Caco-2 (cell line): ENCODE measurements at places on chromosomes 6 and 20.

DNA sequence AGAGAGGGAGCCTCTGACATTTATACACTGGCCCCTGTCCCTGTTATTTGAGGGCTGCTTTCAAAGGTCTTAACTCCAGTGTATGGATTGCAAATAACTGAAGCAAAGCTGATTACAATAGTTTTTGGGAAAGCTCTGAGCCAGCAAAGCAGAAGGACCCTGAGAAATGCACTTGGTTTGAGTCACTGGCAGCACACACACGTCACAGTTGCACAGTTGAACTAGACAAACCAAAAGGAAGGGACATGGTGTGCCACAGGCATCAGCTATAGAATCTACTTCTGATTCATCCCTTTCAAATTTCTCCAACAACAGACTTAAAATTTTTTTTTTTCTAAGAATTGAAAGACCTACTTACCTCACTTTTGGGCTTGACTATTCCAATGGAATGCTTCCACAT lies 56.4 kb downstream of the SNRNP48 start:
- no peak for DNase-seq

- DNase-seq, result no peak
Measured at GRCh38 chr20:33788351-33789049, 22.6 kb upstream of the CHMP4B start.

- no peak for DNase-seq
Measured at GRCh38 chr6:71977884-71978283, 91.5 kb downstream of the RIMS1 start.

GRCh38 chr6:113450061-113450465 lies 407.1 kb upstream of the MARCKS start:
- DNase-seq, result no peak

- DNase-seq, result no peak
Measured at GRCh38 chr20:62611819-62612218, 30.5 kb upstream of the SLCO4A1 start.

DNA sequence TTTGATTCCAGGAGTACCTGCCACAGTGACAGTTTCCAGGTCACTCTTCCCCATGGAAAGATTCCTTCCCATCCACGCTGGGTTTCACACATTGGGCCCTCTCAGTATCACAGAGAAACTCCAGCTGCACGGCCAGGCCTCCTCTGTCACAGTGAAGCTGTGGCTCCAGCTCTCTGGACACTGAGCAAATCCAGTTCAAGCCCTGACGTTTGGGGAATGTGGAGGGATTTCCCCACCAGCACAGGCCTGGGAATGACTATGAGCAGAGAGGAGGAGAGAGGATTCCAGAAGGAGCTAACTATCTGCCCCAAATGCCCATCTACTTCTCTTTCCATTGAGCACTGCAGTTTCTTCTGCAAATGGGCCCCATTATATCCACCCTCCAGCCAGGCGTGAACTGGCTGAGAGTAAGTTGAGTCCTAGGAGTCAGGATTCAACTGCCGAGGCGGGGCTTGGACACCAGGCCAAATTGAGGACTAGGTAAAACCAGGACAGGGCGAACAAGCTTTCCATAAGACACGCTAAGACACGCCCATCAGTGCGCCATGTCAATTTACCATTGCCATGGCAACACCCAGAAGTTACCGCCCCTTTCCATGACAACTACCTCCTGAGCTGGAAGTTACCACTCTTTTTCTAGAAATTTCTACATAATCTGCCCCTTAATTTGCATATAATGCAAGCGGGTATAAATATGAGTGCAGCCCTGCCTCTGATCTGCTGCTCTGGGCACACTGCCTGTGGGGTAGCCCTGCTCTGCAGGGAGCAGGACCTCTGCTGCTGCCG lies 9.2 kb upstream of the BNIP5 start:
- DNase-seq, result no peak

- no peak for DNase-seq
Measured at GRCh38 chr6:90098001-90098531, 198.6 kb downstream of the BACH2 start.

DNA sequence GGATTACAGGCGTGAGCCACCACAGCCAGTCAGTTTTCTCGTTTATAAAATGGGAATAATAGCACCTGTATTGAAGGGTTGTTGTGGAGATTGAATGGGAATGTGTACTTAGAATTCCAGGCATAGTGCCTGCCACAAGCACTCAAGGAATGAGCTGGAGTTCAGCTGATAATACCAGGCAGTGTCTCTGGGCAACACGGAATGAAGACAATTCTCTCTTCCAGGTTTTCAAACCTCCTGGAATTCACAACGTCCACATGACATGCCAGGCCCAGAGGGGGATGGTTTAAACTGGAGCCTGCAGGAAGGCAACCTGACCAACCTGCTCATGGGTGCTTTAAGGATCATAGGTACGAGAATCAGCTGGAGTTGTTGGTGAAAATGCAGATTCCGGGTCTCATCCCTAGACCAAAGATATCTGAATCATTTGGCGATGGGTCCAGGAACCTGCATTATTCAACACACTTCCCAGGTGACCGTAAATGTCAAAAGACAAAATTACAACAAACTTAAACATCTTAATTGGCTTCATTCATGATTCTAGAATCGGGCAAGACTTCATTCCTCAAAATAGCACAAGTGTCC lies 1.9 kb upstream of the PTPN1 start:
- DNase-seq, result peak; percentile 64

DNA sequence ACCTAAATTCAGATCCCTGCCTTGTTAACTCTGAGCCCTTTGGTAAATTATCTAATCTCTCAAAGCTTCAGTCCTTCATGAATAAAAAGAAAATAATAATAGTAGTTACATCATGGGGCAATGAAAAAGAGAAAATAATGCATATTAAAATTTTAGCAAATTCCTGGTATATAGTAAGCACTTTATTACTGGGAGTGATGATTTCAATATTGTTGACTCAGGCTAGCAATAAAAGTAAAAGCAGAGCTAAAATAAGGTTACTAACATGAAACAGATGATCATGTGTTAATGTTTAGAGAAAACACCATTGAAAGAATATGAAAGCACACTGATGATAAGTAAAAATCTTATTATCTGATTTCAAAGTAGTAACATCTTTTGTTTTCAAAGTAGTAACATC lies 13.6 kb downstream of the GINS1 start:
- no peak for DNase-seq

GRCh38 chr20:56778765-56779195 lies 149.7 kb downstream of the TFAP2C start:
- DNase-seq, result no peak

DNA sequence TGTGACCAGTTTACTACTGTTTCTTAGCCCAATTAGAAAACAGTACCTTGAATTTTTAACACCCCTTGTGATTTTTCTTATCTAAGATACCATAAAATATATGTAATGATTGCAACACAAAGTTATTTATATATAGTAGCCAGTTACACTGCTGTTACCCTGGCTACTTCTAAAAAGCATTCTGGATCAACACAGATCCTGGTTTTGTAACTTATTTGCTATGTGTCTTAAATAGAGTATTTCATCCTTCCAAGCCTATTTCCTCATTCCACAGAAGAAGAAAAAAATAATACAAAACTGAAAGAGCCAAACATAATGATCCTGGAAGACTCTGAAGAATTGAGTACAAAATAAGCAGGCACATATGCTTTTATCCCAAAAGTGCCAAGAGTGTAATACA lies 19.0 kb upstream of the GSTA4 start:
- DNase-seq, result no peak

DNA sequence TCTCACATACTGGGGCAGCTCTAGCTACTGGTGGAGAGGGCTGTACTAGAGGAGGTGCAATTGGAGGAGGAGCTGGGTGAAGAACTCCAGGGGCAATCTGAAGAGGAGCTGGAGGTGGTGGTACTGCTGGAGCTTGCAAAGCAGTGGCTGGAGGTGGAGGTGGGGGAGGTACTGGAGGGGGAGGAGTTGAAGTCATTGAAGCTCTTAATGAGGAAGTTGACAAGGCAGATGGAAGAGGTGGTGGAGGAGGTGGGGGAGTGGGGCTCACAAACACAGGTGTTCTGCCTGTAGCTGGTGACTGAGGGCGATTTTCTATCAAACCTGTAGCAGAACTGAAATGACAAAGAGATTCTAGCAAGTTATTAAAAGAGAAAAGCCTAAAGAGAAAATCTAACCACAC lies 77.6 kb downstream of the WASF1 start:
- no peak for DNase-seq

DNA sequence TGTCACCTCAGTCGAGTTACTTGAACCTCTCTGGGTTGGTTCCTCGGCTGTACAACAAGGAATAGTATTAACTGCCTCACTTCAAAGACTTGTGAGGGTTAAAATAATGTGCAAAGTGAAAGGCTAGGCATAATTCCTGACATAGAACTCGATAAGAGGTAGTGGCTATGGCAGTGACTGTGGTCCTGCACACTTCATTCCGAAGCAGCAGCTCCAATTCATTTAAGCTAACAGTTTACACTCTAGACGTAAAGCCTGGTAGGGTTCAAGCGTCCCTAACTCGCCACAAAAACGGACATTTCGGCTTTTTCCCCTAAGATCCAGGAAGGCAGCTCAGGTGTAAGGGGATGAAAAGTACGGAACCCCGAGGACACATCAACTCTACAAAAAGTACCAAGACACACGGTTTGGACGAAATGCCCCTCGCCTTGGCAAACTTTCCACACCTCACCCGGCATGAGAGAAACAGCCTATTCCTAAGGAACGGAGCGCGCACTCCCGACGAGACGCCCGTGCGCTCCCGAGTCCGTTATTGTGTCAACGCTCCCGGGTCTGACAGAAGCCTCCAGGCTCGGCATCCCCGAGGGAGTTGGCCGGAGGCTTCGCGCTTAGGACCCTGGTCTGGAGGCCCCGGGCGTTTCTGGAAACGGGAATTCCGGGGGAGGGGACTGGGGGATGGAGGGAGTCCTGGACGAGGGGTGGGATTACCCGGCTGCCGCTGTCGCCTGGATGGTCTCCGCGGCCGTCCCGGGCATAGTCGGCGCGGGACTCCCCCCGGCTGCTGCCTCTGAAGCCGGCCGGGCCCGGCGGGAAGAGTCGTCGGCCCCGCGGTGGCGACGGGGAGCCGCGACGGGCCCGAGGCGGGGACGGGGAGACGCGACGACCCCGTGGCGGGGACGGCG lies 937 bp downstream of the ZNF318 start:
- DNase-seq, result peak; percentile 48

DNA sequence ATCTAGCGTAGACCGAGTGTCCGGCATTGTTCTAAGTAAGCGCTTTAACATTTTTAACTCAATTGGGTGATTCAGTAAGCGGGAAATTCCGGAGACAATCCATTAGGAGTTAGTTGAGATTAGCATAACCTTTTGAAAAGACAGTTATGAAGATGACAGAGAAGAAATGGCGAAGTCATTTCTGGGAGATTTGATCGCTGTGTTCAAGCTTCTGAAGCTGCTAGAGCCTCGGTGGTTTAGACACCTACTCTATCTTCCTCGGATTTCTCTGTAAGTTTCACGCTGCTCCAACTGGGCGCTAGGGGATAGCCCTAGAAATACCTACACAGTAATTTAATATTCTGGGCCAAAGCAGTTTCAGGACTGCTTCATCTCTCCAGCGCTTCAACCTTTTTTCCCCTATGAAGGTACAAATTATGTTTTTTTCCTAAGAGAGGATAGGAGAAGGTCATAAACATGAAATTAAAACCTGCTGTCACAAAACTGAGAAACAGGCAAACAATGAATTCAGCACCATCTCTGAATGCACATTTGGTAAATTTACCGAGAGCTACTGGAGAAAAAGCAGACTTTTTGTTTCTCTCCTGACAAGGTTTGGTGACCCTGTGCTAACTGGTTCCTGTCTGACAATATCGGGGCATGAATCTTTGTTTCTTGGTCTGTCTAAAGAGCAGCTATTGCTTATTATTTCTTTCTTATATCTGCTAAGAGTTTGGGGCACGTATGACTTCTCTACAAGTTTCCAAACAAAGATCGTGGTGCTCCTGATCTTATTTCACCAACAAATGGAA lies 22.4 kb downstream of the ZNF311 start:
- DNase-seq, result peak; percentile 49

GRCh38 chr20:38229376-38230252 lies 30.9 kb downstream of the KIAA1755 start:
- DNase-seq, result peak; percentile 65

GRCh38 chr6:160750276-160750689 lies 48.2 kb downstream of the PLG start:
- DNase-seq, result no peak

DNA sequence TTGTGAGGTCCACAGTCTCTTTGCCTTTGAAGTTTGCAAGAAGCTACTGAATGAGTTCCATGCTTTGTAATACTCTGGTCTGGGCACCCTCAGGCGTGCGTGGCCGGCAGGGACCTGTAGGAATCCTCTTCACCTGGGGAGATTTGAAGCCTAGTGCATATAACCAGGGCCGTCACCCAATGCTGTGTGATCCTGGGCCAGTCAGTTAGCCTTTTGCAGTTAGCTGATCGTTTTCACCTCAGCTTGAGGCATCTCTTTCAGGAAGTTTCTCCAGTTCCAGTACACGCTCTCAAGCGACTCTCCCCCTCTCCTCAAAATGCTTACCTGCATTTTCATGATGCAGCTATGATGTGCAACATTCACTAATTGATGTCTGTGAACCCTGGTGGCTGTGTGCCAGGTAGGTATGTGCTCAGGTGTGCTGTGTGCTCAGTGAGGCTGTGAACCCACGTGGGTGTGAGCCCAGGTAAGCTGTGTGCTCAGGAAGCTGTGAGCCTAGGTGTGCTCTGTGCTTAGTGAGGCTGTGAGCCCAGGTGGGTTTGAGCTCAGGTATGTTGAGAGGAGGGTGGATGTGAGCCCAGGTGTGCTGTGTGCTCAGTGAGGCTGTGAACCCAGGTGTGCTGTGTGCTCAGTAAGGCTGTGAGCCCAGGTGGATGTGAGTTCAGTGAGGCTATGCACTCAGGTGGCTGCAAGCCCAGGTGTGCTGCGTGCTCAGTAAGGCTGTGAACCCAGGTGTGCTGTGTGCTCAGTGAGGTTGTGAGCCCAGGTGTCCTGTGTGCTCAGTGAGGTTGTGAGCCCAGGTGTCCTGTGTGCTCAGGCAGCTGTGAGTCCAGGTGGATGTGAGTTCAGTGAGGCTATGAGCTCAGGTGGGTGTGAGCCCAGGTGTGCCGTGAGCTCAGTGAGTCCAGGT lies 120.4 kb downstream of the PHACTR3 start:
- DNase-seq, result no peak

DNA sequence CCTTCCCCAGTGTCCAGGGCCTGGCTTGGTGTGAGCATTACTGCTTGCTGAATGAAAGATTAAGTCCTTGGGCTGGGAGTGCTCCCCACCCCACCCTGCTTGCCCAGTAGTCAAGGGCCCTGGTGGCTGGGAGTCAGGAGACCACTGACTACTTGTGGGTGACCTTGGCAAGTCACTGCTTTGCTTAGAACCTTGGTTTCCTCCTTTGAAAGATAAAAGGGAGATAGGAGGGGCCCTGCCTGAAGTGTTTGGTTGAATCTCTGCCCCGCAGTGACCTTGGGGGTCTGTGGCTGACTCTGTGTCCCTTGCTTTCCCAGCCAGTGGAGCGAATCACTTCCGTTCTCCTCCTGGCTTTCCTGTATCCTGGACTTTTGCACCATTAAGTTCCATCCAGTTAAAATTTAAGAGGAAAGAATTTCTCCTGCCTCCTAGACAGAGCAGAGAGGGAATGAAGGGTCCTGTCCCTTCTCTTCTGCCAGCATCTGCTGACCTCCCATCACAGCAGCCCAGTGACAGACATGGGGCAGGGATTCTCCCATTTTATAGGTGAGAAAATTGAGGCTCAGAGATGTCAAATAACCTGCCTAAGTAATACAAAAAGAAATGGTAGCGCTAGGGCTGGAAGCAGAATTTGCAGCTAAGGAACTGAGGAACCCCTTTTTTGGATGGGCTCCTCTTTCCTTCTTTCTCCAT lies 3.5 kb upstream of the EPB41L1 start:
- no peak for DNase-seq
